ENCODE measurements at places on chromosomes 11 and 22.

GRCh38 chr11:61569701-61570100, 11.2 kb downstream of the SYT7 start:
- no peak for DNase-seq

DNA sequence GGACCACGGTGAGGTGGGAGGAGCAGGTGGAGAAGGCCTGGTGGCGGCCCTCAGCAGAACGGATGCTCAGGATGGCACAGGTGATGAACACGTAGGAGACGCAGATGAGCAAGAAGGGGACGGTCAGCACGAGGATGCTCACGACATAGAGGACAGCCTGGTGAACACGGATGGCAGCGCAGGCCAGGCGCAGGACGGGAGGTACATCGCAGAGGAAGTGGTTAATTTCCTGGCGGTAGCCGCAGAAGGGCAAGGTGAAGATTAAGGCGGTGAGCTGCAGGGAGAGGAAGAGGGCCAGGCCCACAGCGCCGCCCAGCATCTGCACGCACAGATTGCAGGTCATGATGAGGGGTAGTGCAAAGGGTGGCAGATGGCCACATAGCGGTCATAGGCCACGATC, 24.0 kb upstream of the OR10W1 start:
- DNase-seq: no peak

DNA sequence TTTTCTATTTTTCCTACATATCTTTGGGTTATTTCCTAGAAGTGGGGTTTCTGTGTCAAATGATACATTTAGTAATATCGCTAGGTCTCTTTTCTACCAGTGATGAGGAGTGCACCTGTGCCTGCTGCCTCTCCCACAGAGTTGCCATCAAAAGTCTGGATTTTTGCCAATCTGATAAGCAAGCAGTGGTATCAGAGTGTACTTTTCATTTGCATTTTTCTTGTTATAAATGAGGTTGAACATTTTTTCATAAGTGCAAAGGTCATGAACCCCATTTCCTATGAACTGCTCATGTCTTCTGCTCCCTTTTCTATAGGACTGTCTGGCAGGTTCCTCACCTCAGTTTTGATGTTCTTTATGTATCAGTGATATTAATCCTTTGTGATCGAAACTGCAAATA, 1.7 kb downstream of the TRPM5 start:
- DNase-seq: no peak

- peak; percentile 39 for DNase-seq
Measured at GRCh38 chr22:33519071-33519973, 401.0 kb downstream of the LARGE1 start.

DNA sequence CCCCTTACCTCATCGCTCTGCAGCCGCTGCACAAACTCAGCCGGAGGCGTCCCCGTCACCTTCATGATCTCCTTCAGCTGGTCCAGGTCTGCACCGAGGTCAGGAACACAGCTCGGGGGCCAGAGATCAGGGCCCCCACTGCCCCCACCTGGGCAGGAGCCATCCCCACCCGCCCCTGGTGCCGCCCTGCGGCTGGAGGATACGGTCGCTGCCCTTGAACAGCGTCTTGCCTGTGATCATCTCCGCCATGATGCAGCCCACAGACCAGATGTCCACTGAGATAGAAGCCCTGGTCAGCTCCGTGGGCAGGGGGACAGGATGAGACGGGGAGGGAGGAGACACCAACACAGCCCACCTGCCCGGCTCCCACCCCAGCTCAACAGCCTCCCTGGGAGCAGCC, 4.5 kb upstream of the HDAC10 start:
- DNase-seq: no peak

- DNase-seq: no peak
Measured at GRCh38 chr11:84089072-84090057, 803.2 kb upstream of the CCDC90B start.

DNA sequence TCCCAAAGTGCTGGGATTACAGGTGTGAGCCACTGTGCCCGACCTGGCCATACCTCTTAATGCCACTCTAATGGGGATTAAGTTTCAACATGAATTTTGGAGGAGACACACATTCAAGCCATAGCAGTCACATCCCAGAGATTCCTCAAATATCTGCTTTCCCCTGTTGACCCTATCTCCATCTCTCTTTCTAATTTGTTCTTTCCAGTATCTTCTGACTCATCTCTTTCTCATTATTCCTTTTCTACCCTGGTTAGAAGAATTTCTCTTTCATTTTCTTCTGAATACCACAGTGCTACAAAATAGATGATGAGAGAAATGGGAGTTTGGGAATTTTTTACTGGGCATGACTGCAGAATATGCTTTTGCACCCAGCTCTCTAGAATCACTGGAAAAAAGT, 5.1 kb downstream of the OR10V1 start:
- no peak for DNase-seq

DNA sequence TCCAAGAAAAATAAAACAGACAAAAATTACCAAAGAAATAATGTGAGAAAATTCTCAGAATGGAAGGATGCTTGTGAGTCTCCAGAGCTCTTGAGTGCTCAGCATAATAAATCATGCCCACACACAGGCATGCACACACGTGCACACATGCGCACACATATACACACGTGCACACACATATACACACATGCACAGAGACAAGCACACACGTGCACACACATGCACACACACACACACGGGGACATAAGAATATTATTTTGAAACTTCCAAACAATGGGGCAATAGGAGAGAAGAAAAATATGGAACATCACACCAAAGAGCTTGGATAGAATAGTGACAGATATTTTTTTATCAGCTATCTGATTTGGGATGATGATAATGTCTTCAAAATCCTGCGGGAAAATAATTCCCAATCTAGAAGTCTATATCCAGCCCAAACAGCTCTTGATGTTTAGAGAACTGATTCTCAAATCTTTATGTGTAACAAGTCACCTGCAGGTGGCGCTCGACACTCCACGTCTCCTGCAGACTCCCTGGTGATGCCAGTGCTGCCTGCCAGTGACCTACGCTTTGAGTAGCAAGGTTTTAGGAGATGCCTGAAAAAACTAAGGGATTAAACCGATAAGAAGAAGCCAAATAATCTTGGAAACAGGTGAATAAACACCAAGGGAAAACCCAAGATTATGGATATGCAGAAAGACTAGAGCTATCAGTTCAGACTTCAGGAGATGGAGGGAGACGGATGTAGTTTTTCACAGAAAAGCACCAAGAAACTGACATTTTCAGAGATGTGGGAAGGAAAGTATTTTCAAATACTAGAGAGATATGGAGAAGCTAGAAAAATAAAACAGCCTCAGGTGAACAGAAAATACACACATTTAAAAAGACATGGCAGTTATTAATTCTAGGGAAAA, 743.6 kb downstream of the ETS1 start:
- DNase-seq: peak; percentile 10

GRCh38 chr22:44293876-44294275, 18.9 kb downstream of the SHISAL1 start:
- no peak for DNase-seq

DNA sequence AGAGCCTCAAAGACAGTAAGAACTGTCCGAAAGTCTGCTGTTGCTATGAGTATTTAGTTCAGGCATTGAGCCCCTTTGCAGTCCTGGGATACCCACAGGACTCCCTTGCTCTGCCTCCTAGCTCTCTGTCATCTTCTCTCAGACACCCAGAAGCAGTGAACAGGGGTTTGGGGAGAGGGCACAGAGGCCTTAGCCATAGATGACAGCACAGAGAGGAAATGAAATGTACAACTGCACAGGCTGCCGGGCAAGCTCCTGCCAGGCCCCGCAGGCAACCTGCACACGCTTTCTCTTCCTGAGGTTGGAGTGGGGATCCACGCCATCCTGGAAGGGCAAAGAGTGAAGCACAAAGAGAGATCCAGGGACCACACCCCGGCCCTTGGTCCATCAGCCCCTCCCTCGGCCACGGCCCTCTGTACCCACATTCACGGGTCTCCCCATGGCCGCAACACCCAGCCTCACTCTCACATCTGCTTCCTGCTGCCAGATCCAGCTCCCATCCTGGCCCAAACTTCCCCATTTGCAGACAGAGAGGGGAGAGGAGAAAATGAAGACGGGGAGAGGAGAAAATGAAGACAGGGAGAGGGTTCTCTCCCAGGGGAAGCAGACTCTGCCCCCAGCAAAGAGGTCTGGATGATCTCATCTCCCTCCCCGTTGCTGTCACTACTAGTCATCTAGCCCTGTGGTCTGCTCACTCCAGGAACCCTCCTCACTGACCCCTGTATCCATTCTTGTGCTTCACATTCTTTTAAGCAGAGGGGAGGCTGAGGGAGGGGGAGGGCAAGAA, 40.7 kb downstream of the CD6 start:
- DNase-seq: no peak

- no peak for DNase-seq
Measured at GRCh38 chr11:93756748-93757147, 15.3 kb downstream of the C11orf54 start.

DNA sequence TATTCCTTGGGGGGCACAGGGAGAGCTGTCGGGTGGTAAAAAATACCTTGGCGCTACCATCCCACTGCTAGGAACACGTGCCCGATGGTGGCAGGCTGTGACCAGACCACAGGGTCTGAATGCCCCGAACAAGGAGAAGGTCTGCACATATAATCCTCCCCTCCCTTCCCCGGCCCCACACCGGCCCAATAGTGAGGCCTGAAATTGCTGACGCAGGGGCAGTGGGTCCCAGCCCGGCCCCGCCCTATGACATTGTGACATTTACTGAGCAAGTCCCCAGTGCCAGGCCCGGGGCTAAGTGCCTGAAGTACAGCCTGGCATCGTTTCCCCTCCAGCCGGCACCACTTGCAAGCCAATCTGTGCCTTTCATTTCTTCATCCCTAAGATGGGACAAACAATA, 19.5 kb downstream of the MN1 start:
- DNase-seq: no peak

- no peak for DNase-seq
Measured at GRCh38 chr11:66957971-66958231, 282 bp downstream of the PC start.

DNA sequence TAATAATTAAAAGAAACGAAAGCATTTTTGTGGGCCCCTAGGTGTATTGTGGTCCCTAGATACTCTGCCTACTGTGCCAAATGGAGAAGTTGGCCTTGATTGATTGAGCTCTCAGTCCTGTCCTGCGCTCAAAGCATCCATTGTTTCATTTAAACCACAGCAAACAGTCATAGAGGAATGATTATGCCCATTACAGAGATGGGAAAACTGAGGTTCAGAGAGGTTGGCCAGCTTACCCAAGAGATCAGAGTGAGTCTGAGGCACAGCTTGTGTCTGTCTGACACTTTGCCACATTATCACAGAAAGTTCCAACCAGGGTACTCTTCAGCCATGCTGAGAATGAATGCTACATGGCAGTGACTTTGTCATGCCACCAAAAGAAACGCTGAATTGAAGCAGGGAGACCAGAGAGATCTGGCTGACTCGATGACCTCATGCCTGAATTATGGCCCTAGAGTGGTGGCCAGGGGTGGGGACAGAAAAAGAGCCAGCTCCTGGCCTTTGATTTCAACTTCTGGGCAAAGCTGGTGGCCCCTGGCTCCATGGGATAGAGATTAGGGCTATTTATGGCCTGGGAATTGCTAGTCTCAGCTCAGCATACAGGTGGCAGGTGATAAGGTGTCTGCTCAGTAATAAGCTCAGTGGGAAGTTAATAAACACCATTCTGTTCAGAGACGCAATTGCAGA, 180.5 kb downstream of the MIAT start:
- DNase-seq: no peak

GRCh38 chr11:8605971-8606563, 12.0 kb upstream of the STK33 start:
- DNase-seq: no peak

DNA sequence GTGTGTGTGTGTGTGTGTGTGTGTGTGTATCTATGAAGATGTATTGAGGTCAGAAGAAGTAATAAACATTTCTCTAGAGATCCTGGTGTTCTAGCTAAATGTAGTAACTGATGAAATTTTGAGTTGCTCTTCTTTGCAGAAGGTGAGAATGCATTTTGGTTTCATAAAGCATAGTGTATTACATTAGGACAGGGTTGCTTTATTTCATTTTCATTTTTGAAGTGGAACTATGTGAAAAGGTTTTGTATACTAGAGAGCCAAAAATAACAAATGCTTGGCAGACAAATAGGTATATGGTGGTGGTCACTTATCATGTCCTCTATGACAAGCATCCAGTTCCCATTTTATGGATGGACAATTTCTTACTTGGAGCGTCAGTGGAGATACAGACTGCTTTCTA, 99.0 kb downstream of the CASP12 start:
- peak; percentile 7 for DNase-seq

GRCh38 chr11:120835601-120836228, 188.2 kb upstream of the TBCEL start:
- DNase-seq: peak; percentile 39

GRCh38 chr11:72688929-72689328, 14.7 kb upstream of the PDE2A start:
- no peak for DNase-seq

GRCh38 chr22:39543095-39543494, 10.5 kb upstream of the RPS19BP1 start:
- DNase-seq: no peak

- DNase-seq: no peak
Measured at GRCh38 chr11:23211221-23211620, 350.9 kb upstream of the CCDC179 start.

DNA sequence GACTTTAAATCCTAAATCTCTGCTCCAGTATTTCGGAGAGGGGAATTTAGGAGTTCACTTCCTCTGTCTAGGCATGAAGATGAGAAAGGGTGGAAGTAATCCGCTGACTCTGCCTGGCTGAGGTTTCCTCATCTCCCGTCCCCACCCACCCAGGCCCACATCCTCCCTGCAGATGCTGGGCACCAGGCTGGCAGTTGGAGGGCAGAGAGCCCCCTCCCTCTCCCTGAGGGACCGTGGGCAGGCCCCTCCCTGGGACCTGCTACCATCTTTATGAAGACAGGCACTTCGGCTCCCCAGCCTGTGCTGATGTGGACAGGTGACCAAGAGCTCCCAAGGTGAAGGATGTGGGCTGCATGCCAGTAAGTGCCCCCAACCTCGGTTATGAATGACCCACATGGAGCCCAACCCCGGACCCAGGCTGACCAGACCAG, 6.7 kb downstream of the CASTOR1 start:
- DNase-seq: no peak

DNA sequence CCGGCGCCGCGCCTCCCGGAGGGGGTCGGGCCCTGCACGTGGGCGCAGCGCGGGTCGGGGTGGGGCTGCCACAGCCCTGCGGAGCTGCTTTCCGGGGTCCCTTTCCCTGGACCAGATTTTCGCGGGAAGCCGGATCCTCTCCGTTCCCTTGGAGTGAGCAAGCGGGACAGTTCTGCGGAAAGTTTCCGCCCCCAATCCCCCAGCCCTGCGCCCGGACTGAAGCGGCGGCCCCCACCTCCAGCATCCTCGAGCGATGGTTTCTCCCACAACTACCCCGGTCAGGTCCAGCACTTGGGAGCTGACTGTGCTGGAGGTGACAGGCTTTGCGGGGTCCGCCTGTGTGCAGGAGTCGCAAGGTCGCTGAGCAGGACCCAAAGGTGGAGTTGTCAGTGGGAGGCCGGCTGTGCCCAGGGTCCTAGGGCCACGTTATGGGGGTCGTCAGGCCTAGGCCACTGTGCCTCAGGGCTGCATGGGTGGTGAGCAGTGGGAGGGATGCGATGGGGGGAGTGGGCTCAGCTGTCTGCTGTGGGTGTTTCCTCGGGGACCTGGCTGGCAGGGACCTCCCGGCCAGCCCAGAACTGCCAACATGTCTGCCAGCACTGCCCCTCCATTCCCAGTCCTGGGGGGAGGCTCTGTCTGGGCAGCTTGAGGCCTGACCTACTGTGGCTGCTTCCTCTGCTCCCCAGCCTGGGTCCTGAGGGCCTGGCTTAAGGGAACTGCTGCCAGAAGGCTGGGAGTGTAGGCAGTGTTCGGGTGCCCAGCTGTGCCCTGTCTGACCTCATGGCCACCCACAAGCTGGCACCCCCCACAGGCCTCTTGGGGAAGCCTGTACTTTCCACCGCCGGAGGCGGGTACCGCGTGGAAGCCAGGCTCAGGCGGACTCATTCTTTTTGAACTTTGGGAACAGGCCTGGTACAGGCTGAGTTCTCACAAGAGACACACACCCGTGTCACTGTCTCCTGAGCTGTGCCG, 726 bp downstream of the ST3GAL4 start:
- DNase-seq: peak; percentile 38

All from immature natural killer cell (primary cell).